T-helper 2 cell treated with Interferon-gamma antibody and Interleukin-4, amounts not matched to agents 100 ng/mL and 5 ng/mL, for 36 hours (primary cell): ENCODE measurements at places on chromosomes 2 and 18. TPM values are rescaled to one million over a fixed set of nuclear protein-coding genes. Genes with fewer than 3 reads are reported as not detected.

CYBRD1 gene
- 2.0 and 2.7 TPM in 2 replicates for total RNA-seq

ANO7 gene
- total RNA-seq = 0.32 and 0.52 TPM in 2 replicates

SPEG gene
- 0.32 and 0.75 TPM in 2 replicates for total RNA-seq

C2orf66 gene
- 0.20 and 0.41 TPM in 2 replicates for total RNA-seq

ASXL3 gene
- total RNA-seq = not detected in 2 replicates

NCL gene
- 814 and 850 TPM in 2 replicates for total RNA-seq

HRH4 gene
- total RNA-seq = 2.0 and 2.7 TPM in 2 replicates

RGPD3 gene
- total RNA-seq = 0.20 and 0.30 TPM in 2 replicates

LRATD1 gene
- total RNA-seq = not detected in 2 replicates

ITGB6 gene
- total RNA-seq = not detected in 2 replicates

KIF1A gene
- 0.41 and 0.43 TPM in 2 replicates for total RNA-seq

SIX2 gene
- total RNA-seq = not detected in 2 replicates

PLCD4 gene
- 0.30 and 0.48 TPM in 2 replicates for total RNA-seq

ALK gene
- not detected in 2 replicates for total RNA-seq

RAB17 gene
- not detected in 2 replicates for total RNA-seq

RFX8 gene
- 4.4 and 6.6 TPM in 2 replicates for total RNA-seq

EFEMP1 gene
- total RNA-seq = not detected in 2 replicates

TBR1 gene
- 0.05 TPM in 2 replicates for total RNA-seq

ZNF521 gene
- not detected in 2 replicates for total RNA-seq

GPR17 gene
- not detected in 2 replicates for total RNA-seq

IL1RL2 gene
- total RNA-seq = not detected in 2 replicates

CRYGD gene
- total RNA-seq = not detected in 2 replicates
